ENCODE measurements at places on chromosomes 3 and 15.

DNA sequence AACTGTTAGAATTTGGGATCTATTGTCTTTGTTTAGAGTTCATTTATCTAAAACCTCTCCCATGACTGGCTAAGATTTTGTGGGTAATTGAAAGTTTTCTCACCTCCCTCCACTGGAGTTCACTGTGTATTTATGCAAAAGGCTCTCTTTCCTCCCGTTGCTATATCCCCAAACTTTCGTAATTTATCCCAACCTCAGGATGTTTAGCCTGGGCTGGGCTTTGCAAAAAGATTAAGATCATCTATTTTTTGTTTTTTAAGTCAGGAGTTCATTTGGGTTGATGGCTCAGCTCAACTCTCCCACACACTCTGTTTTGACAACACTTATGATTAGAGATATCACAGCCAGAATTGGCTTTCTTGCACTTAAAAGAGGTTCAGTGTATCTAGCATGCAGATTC, 27.0 kb downstream of the SUCNR1 start:
- DNase-seq, result no peak

GRCh38 chr3:172522871-172523818, at the start of gene TNFSF10:
TNFSF10 (minus strand) TSS chr3:172523430; CDS start chr3:172523384, 46 bp downstream.
- DNase-seq, result no peak

- no peak for DNase-seq
These were observed 93.9 kb downstream of the NAALADL2 start for GRCh38 chr3:174953068-174953467.

DNA sequence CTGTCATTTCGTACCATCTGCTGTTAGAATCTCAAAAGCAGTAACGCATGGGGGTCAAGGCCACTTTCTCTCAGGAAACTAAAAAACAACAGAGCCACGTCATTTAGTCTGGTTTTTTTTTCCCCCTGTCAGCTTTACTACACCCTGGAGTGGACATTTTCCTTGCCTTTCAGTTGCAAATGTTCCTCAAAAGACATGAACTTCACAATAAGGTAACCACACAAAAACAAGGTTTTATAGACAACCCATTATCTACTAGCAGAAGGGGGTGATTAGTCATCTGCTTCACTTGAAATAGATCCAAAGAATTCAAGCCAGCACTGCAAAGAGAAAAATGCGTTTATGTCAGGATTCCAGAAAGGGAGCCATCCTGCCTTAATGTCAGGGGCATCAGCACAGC, 171.8 kb upstream of the CDIN1 start:
- no peak for DNase-seq

DNA sequence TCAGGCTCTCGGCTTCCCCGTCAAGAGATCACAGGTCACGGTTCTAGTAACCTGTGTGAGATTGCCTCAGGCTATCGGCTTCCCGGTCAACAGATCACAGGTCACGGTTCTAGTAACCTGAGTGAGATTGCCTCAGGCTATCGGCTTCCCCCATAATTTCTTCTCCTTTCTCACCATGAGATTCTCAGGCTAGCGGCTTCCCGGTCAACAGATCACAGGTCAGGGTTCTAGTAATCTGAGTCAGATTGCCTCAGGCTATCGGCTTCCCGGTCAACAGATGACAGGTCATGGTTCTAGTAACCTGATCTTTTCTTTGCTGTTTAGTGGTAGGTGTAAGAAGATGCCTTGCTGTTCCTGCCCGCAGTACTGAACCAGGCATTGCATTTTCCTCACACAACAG, 418.2 kb upstream of the ZNF717 start:
- DNase-seq, result no peak

DNA sequence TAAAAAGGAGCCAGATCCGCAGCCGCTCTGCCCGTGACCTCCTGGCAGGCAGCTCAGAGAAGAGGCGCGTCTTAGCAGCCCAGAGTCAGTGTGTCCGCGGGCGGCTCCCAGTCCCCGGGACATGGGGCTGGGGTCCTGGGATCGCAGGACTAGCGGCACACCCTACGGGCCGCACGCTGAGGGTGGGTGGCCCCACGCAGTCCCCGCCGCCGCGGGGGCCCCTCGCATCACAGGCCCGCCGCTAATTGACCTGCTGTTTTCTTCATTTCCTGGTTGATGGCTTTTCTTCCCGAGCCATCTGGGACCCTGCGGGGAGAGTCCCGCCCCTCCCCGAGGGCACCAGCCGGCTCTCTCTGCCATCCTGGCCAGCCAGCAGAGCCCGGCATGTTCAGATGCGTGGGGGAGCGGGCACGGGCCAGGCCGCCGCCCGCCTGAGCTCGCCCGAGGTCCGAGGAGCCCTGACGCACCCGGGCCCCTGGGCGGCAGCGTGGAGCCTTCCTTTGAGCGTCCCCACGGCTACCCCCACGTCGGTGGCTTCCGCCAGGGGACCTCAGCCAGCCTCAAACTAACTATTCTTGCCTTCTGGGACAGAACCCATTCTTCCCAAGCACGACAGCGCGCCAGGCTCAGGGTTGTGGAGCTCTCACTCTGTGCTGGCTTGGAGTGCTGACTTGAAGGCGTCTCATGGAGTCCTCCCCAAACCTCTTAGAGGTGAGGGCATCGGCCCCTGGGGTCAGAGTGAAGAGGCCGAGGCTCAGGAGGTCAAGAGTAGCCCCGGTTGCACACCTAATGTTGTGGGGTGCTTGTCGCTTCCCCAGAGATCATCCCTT, 34.6 kb upstream of the CACNA2D3 start:
- DNase-seq, result no peak

GRCh38 chr15:32898414-32898813, 180.6 kb downstream of the GREM1 start:
- DNase-seq, result no peak

GRCh38 chr3:162489853-162490252, 993.2 kb downstream of the OTOL1 start:
- DNase-seq, result no peak

DNA sequence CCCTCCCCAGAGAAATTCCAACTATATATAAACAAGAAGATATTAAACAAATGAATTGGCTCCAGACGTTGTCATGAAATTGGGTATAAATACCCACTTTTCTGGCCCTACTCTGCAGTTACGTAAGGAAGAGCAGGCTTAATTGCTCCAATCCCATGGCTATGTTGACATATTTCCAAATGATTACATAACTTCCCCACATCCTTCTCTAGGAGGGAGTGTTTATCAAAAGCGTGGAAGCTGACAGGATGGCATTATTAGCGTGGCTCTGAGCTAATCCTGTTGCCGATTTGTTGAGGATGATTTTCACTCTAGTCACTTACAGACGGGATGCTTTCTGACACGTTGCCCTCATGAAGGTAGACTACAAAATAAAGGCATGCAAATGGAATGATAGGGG, 347.5 kb upstream of the TMCO5A start:
- peak; percentile 5 for DNase-seq

- no peak for DNase-seq
These were observed 25.3 kb downstream of the UBXN7 start for GRCh38 chr3:196406811-196407470.

GRCh38 chr15:81071120-81071519, 63.0 kb upstream of the CFAP161 start:
- DNase-seq, result no peak

DNA sequence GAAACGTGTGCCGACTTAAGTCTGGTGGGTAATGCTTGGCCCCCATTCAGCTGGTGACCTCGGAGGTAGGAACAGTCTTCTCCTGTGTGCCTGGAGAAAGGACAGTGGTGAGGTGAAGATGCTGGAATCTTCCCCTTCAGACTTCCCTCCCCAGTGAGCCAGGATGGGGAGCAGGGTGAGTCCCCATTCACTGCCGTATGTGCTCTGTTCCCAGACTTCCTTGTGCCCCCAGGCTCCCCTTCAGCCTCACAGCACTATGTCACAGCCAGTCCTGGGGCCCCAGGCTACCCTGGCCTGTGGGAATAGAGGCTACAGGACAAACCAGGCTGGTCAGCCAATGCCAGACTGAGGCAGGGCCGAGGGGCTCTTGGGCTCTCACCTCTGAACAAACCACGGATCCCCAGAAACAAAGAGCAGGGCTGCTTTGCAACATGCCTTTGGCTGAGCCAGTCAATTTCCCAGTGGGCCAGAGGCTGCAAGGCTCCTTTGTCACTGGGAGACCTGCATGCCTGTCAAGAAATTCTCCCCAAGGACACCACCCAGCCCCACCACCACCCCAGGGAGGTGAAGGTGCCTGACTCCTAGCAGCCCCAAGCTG, 31.8 kb upstream of the HHATL start:
- DNase-seq, result no peak

DNA sequence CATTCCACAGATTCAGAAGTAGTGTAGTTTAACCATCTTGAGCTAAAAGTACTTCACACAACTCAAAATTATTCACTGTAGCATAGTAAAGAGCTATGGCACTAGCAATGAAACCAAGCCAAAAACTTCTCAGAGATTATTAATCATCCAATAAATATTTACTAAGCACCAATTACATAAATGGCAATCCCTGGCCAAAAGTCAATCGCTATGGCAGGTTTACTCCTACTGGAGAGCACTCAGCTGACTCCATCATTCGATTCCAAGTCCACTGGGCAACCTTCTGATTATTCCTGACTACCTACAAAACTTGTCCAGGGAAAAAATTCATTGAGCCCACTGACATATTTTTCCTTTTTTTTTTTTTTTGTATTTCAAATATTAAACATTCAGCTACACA, 23.9 kb downstream of the ATP13A3 start:
- no peak for DNase-seq

GRCh38 chr3:4990069-4990468, 10.8 kb downstream of the BHLHE40 start:
- no peak for DNase-seq

- DNase-seq, result no peak
These were observed 258.1 kb upstream of the NECTIN3 start for GRCh38 chr3:110813541-110813940.

DNA sequence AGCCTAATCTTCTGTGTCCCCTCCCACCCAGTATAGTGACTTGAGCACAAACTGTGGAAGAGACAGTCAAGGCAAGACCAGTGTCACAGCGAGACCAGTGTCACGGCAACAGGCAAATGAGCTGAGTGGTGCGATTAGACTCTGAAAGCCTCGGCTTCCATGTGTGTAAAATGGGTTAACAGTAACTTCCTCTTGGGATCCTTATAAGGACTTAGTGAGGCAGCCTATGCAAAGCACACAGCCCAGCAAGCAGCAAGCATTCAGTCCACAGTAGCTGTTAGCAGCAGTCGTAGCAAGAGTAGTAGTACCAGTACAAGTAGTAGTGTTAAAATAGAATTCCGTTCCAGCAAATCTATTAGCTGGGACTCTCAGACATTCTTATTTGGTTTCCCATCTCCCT, 334.1 kb downstream of the GABRB3 start:
- DNase-seq, result no peak

- DNase-seq, result no peak
These were observed 1.7 kb downstream of the INAFM2 start for GRCh38 chr15:40325188-40325587.

GRCh38 chr3:11379824-11380701, 107.9 kb downstream of the ATG7 start:
- DNase-seq, result no peak

DNA sequence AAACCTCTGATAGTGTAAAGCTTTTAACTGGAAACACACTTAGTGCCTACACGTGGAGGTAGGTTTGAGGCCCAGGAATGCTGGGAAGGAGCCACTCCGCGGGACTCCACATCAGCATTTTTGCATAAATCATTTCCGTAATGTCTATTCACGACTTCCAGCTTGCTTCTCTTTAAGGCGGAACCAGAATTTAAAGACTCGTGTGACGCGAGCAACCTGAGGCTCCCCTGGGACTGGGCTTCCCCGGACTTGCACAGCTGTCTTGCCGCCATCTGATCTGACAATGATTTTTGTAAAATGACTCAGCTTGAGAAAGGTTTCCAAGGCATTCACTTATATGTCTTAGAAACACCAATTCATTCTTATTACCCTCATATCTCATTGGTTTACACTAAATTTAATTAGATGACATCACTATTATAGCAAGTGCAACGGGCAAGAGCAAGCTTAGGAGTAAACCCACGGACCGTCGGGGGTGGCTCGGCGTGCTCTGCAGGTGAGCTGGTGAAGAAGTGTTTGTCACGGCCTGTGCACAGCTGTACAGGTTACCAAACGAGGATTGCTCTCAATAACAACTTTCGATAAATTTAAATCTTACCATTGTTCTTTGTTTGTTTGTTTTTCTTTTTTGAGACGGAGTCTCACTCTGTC, 95.2 kb downstream of the CHSY1 start:
- DNase-seq, result no peak

DNA sequence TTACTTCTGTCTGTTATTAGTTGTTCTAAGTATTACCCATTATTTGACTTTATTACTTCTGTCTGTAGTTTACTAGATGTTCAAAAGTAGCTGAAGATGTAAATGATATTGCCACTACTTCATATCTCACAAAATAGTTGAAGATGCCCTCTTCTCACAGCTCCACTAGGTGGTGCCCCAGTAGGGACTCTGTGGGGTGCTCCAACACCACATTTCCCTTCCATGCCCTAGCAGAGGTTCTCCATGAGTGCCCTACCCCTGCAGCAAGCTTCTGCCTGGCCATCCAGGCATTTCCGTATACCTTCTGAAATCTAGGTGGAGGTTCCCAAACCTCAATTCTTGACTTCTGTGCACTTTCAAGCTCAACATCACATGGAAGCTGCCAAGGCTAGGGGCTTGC, 80.8 kb downstream of the KCNH8 start:
- no peak for DNase-seq

DNA sequence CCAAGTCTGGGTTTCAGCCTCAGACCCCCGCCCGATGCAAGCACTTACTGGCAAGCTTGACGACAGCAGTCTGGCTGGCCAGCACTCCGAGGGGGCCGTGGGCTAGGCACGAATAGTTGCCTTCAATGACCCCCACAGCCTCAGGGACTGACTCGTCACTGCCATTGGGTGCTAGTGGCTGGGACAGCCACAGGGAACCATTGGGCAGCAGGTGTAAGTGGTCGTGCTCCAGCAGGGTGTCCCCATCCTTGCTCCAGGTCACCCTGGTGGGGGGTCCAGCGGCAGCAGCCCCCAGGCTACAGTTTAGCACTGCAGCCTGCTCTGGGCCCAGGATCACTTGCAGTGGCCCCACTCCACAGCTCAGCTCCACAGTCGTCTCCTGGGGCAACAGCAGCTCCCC, 11.8 kb downstream of the IGDCC4 start:
- DNase-seq, result no peak

DNA sequence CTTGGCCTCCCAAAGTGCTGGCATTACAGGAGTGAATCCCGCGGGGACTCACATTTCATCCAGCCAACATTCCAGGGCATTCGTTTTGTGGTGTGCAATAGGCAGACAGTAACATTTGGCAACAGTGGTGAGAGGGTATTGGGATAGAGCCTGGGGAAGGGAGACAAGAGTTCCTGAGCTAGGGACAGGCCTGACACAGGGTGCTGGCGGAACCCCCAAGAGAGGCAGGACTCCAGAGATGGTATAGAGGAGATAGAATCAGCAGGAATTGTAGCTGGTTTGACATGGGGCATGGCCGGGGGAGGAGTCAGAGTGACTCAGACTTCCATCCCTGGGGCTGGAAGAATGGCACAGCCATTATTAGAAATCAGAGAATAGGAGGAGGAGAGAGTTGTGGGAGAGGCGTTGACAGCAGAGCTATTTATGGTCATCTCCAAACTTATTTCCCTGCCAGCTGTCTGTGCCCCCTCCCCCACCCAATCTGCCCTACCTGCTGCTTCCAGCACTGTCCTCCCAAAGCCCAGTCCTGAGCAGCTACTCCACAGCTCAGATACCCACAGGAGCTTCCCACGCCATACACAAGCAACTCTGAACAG, 4.4 kb upstream of the IDH2 start:
- DNase-seq, result no peak

GRCh38 chr3:171256445-171257250, 203.6 kb downstream of the TNIK start:
- DNase-seq, result no peak

Measured in AG09319 (cell line).